ENCODE measurements at places on chromosomes 12 and 14.

DNA sequence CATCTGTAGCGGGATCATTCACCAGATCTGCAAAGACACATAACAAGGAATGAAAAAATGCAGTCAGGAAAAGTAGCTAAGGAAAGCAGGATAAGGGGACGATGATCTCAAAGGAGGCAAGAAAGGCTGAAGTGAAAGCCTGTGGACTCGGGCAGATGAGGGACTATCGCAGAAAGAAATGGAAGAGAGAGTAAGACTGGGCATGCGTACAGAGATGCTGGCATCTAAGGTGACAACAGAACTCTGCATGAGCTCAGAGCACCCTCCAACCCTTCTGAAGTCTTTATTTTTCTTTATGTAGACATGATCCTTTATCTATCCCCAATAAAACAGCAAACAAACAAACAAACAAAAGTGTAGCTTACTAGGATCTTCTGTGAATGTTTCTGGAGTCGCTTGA, 7.2 kb downstream of the MFAP5 start:
- no peak for DNase-seq

DNA sequence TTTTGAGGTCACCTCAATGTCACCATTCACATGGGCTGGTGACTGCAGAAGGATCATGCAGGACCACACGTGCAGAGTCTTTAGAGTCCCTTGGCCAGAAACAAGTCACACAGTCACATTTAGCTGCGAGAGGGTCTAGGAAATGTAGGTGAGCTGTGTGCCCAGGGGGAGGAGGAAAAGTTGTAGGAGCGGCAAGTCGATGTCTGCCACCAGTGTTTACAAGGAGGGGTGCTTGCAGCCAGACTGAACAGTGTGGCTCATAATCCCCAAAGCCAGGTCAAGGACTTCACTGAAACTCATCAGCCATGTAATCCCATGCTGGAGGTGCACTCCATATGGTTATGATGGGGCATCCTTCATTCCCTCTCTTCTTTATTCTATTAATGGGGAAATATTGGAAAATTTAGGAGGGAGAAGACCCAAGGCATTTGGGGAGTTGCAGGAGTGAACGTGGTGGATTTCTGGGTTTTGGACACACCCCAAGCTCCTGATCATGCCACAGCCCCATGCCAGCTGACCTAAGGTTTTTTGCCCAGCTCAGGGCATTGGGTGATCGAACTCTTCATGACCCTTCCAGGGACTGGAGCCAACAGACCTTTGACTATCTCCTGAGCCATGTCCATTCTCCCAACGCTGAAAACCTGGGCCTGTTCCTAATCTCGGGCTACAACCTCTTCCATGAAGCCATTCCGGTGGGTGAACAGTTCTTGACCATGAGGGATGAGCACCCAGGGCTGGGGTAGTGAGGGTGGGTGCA, 7.2 kb downstream of the DAO start:
- DNase-seq, result no peak

- no peak for DNase-seq
Observed at GRCh38 chr12:122903693-122904034, 7.7 kb upstream of the VPS37B start.

DNA sequence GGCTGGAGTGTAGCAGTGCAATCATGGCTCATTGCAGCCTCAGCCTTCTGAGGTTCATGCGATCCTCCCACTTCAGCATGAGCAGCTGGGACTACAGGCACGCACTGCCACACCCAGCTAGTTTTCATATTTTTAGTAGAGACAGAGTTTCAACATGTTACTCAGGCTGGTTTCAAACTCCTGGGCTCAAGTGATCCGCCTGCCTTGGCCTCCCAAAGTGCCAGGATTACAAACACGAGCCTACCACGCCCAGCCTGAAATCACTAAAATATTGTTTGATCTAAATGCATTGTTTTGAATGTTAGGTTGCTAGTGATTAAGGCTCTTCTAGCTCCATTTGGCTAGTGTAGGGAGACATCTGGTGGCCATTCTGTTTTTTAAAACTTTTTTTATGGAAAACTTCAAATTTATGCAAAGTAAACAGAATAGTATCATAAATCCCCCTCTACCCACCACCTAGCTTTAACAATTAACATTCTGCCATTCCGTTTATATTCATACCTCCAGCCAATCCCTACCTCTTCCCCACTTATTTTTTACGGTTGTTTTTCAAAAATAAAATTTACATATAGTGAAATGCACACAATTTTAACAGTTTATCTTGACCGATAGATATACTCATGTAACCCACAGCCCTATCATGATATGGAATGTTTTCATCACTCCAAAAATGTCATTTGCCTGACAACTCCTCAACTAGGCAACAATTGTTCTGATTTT, 37.8 kb downstream of the MYO1H start:
- no peak for DNase-seq

DNA sequence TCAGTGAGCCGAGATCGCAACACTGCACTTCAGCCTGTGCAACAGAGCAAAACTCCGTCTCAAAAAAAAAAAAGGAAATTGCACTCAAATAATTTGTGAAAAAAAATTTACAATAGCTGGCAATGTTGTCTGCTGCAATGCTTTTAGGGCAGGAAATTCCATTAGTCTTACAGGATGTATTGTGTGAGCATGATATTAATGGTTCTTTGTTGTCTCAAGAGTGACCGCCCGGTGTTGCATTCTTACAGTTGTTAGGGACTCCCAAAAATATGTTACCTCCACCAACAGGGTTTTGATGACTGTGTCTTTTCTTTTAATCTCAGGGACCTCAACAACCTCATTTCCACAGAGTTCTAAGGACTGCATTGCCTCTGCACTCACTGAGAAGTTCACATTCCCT, 44.8 kb downstream of the PZP start:
- DNase-seq, result no peak

DNA sequence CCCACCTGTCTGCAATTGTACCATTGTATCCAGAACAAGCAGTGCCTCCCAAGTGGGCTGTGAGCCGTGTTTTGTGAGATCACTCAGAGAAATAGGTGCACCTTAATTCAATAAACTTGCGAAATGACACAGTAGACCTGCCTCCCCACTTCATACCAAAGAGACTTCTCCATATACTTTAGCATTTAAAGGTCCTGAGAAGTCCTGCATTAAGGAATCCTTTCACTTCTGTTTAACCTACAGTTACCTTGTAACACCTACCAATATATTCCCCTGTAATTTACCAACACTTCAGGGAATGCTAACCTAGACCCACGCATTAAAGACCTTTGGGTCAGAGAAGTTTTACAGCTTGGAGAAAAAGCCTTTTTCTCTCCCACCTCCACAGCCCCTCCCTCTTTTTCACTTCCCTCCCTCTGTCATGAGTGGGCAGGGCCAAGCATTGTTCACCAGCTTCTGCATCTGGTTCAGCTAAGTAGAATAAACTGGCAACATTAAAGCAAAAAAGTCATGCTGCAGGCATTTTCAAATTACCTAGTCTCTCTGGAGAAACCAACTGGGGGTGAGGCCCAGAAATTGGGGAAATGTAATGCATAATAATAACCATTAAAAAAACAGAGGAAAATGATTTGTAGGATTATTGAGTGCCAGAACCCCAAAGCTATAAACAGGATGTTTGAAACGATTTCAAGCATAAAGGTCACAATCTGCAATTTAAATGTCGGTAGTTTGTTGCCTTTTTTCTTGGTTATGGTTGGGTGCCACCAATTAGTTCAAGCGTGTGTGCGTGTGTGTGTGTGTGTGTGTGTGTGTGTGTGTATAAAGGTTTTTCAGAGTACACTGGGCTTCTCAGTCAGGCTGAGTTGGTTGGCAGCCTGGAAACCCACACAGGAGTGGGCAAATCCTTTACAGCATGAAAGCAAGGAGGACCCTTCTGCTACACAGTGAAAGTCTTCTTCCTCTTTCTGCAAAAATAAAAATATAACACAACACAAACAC, 13.7 kb upstream of the WSCD2 start:
- DNase-seq, result no peak

DNA sequence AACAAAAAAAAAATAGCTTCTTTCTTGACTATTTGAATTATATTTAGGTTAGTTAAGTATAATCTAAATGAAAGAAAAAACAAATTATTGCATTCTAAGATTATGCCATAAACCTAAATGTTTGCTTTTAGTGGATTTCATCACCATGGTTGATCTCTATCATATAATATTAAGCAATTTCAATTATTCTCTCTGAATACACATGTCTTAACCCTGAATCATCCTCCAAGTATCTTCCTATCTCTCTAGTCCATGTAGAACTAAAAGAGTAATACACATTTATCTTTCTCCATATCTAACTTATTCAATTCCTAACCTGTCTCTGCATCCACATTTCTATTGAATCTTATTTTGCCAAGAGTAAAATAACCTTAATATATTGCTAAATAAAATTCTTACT, 59.6 kb downstream of the PPFIA2 start:
- no peak for DNase-seq

Data from colonic mucosa (tissue), 4 donors.